ENCODE measurements at places on chromosomes 16 and 17.

DNA sequence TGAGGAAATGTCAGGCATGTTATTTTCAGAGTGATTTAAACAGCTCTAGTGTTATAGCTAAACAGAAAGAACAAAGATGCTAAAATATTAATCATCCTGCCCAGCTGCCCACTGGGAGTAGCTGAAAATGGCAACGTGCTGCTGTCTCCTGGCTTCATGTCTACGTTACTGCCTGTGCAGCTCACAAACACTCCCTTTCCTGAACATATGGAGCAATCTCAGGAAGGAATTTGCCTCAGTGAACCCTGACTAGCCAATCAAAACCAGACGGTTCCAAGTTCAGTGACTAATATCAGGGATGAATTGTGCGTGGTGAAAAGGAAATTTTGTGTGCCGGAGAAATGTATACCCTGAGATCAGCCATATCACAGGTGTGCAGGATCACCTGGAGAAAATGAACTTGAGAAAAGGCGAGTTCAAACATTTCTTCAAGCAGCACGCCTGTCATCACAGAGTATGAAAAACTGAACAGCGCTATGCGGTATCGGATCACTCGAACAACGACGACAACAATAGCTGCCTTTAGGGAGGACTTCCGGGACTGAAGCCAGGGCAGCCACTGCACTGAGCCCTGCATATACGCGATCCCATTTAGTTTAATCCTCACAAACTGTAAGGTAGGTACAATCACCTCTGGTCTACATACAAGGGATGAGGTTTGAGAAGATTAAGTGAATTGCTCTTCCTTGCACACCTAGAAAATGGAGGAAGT lies 110.3 kb downstream of the STX8 start:
- no peak for DNase-seq

GRCh38 chr17:79160980-79161636 lies 86.5 kb downstream of the ENGASE start:
- no peak for DNase-seq

GRCh38 chr16:24694931-24695330 lies 34.5 kb upstream of the TNRC6A start:
- DNase-seq: no peak

- no peak for DNase-seq
Measured at GRCh38 chr17:63452046-63452961, 6.2 kb upstream of the CYB561 start.

DNA sequence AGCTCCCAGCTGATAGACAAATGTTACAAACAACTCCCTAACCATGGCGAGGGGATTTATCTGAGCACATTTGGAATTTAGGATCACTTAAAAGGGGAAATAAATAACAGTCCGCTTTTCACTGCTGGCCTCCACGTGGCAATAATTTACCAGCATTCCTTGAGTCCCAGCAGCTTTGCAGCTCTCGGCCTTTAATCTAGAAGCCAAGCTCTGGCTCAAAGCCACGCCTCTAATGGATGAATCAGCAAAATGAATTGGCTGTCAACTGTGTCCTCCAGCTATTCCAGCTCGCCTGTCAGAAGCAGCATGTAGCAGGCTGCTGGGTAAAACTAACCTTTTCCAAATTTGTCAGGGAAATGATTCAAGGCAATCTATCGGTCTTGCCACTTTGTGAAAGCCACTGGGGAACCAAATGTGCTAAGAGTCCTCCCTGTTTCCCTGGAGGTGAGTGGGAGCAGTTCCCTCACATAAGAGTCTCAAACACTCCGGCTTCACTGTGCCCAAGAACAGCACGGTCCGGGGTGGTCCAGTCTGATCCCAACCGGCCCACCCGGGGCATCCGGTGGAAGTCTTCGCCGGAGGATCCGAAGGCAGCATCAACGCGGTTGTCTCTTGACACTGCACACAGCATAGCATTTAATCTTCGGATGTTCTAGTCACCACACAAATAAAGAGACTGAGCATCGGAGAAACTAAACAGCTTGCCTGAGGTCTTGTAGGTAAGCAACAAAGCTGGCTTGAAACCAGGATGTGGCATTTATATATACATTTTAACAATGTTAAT lies 143.3 kb downstream of the PARN start:
- DNase-seq: peak; percentile 86

DNA sequence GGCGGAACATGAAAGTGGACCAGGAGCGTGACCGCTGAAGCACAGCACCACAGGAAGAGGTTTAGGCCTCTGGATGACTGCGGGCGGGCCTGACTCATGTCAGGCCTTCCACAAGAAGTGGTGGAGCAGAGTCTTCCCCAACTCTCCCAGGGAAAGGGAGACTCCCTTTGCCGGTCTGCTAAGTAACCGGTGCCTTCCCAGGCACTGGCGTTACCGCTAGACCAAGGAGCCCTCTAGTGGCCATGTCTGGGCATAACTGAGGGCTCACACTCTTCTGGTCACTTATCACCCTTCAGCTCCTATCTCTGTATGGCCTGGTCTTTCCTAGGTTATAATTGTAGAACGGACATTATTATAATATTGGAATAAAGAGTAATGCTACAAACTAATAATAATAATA lies 1931.9 kb downstream of the TP53TG3F start:
- no peak for DNase-seq

- peak; percentile 82 for DNase-seq
Measured at GRCh38 chr17:34254651-34255380, at the start of gene CCL2. CCL2 (plus strand) TSS chr17:34255285; CDS start chr17:34255350, 65 bp downstream.

Data from aorta (tissue), 5 donors.